ENCODE measurements at places on chromosomes 1 and 21.

DNA sequence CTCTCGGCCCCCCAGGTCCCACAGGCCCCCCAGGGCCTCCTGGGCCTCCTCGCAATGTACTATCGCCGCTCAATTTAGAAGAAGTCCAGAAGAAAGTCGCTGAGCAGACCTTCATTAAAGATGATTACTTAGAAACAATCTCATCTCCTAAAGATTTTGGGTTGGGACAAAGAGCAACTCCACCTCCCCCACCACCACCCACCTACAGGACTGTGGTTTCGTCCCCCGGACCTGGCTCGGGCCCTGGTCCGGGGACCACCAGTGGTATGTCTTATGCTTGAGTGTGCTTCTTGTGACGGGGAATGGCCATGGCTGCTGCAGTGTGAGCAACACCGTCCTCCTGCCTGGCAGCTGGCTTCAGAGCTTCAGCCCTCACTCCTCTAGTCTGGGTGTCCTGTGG is 70.2 kb upstream of the DYNLT5 start:
- no peak for DNase-seq

DNA sequence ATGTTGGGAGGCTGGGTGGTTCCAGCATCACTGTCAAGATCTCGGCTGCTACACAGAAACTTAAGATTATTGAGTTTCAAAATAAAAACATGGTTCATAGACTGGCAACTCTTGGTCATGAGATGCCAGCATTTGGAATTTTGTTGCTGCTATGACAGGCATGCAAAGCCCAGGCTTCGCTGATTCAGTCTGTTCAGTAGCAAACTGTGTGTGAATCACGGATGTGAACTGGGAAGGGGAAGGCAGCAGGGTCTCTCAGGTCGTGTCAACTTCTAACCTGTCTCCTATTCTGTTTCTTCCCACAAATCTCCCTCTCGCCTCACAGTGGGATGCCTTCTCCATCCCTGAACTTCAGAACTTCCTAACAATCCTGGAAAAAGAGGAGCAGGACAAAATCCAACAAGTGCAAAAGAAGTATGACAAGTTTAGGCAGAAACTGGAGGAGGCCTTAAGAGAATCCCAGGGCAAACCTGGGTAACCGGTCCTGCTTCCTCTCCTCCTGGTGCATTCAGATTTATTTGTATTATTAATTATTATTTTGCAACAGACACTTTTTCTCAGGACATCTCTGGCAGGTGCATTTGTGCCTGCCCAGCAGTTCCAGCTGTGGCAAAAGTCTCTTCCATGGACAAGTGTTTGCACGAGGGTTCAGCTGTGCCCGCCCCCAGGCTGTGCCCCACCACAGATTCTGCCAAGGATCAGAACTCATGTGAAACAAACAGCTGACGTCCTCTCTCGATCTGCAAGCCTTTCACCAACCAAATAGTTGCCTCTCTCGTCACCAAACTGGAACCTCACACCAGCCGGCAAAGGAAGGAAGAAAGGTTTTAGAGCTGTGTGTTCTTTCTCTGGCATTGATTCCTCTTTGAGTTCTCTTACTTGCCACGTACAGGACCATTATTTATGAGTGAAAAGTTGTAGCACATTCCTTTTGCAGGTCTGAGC is 25.5 kb downstream of the EIF2D start:
- no peak for DNase-seq

GRCh38 chr1:41045740-41046139 is 24.2 kb upstream of the SLFNL1 start:
- no peak for DNase-seq

GRCh38 chr1:209678981-209679539 is 3.8 kb downstream of the G0S2 start:
- no peak for DNase-seq

DNA sequence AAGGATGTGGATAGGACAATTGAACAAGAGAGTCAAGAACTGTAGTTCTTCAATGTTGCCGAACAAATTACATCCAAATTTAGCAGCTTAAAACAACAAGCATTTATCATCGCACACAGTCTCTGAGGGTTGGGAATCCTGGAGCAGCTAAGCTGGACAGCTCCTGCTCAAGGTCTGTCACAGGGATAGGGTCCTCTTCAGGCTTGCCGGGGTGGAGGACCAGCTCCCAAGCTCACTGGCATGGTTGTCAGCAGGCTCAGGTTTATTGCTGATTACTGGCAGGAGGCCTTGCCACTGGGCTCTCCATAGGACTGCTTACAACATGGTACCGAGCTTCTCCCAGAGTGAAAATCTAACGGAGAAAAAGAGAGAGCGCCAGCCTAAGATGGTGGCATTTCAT is 22.1 kb upstream of the COX20 start:
- no peak for DNase-seq

DNA sequence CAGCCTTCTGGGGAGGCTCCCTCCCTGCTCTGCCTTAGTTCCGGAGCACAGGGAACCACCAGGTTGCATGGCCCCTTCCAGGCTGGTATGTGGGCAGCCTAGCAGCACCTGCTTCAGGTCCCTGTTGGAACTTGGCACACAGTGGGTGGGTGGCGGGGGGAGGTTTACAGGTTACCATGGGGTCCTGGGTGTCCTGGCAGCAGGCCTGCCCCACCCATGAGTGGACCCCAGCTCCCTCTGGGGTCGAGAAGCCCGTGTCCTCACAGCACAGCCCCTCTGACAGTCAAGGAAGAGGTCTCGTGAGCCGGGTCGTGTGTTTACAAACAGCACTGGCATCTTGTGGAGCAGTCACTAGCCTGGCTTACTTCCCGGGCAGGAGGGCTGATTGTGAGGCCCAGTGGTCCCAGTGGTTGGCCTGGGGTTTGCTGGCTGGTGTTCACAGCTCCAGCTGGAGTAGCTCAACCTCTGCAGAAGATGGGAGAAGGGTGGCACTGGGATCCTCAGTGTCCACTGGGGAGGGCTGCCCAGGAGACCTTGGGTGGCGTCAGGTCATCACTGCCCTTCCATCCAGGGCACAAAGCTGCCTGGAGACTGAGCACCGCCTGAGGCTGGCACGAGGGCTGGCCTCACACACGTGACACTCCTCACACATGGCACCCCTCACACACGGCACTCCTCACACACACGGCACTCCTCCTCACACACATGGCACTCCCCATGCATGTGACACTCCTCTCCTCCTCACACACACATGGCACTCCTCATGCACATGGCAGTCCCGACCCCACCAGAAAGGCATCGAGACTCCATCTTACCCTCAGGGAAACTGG is 100.9 kb downstream of the RIPK4 start:
- DNase-seq: no peak

DNA sequence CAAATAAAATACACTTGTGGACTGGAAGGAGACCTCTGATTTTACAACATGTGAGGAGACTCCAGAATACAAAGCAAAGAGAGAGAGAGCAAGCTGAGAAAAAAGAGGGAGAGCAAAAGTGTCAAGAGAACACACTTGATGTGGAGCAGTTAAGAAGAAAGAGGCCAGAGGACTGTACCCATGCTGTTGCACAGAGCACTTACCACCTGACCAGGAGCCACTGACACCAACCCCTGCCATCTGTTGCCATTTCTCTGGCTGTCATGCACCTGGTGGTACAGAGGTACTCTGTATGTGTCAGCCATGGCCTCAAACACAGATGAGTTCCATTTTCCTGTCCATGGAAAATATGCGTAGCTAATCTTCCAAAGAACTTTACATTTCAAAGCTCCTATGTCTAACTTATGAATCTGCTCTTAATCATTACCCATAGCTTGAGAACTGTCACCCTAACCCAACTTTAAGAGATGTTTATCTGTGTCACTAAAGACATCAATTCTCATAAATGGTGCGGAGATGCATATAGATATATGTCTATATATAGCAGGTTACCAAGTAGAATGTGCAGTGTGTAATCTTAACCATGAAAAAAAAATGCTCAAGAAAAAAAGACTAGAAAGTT is 32.8 kb upstream of the ABCD3 start:
- DNase-seq: no peak

- DNase-seq: no peak
Measured at GRCh38 chr1:183716286-183716685, 63.2 kb upstream of the APOBEC4 start.

- no peak for DNase-seq
Measured at GRCh38 chr1:46991083-46991923, 32.2 kb upstream of the CYP4X1 start.

- DNase-seq: no peak
Measured at GRCh38 chr21:27647921-27648320, 681.0 kb upstream of the ADAMTS5 start.

GRCh38 chr1:94648225-94649007 is 106.9 kb upstream of the F3 start:
- DNase-seq: no peak

Data from CD4-positive, alpha-beta T cell treated with Interleukin-15 for 1 hour (primary cell).